Breast epithelium (tissue), 4 donors: ENCODE measurements at places on chromosomes 16 and 17. TPM values are rescaled to one million over a fixed set of nuclear protein-coding genes. Genes with fewer than 3 reads are reported as not detected.

EVI2A gene
- 4.3 TPM for total RNA-seq

PIGS gene
- 53.3 TPM for total RNA-seq

TPSG1 gene
- total RNA-seq, result not detected

HS3ST3A1 gene
- total RNA-seq, result 0.66 TPM

IGF2BP1 gene
- total RNA-seq, result not detected

TPSD1 gene
- total RNA-seq, result 1.6 TPM

GRCh38 chr17:49497148-49498028 is 2.3 kb downstream of the NGFR start:
- H3K4me3 ChIP-seq, result peak overlapping the region; percentile 66
- no peaks in the 10 kb centered on the region for H3K36me3 ChIP-seq
- H3K4me1 ChIP-seq, result peaks cover 7% of the 10 kb centered on the region

DNA sequence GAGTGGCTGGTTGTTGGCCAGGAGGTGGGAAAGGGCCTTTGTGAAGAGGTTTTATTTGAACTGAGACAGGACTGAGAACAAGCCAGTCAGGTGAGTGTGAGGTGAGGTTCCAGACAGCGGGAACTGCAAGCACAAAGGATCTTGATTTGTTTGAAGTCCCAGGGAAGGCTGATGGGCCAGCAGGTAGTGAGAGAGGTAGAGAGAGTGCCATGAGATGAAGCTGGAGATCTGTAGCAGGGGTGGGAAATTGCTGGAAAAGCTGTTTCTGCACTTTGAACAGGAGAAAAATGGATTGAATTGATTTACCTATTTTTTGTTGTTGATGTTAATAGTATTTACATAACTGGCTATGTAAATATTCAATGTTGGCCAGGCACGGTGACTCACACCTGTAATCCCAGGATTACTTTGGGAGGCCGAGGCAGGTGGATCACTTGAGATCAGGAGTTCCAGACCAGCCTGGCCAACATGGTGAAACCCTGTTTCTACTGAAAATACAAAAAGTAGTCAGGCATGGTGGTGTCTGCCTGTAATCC is 7.7 kb upstream of the DCTPP1 start:
- H3K36me3 ChIP-seq, result no peaks in the 10 kb centered on the region
- DNase-seq, result no peak
- H3K27me3 ChIP-seq, result no peaks in the 10 kb centered on the region
- H3K4me1 ChIP-seq, result no peaks in the 10 kb centered on the region
- no peak overlapping the region for H3K27ac ChIP-seq

GRCh38 chr16:2371421-2371820 is 30.9 kb upstream of the ABCA3 start:
- no peak for DNase-seq
- no peaks in the 10 kb centered on the region for H3K4me1 ChIP-seq
- H3K4me3 ChIP-seq, result no peak overlapping the region
- H3K36me3 ChIP-seq, result no peaks in the 10 kb centered on the region

GRCh38 chr17:38761612-38762011 is 9.1 kb downstream of the PSMB3 start:
- H3K27me3 ChIP-seq, result no peaks in the 10 kb centered on the region
- H3K27ac ChIP-seq, result no peak overlapping the region
- H3K4me1 ChIP-seq, result no peaks in the 10 kb centered on the region

- H3K4me3 ChIP-seq, result peak overlapping the region; percentile 83
- no peaks in the 10 kb centered on the region for H3K27me3 ChIP-seq
- no peak for DNase-seq
- H3K27ac ChIP-seq, result peak overlapping the region; percentile 86
- H3K4me1 ChIP-seq, result peaks cover 10% of the 10 kb centered on the region
Observed at GRCh38 chr17:45061606-45062205, 589 bp downstream of the NMT1 start.

GRCh38 chr16:5639531-5639930 is 541.9 kb upstream of the EEF2KMT start:
- H3K27me3 ChIP-seq, result no peaks in the 10 kb centered on the region
- no peak overlapping the region for H3K27ac ChIP-seq
- DNase-seq, result no peak
- H3K36me3 ChIP-seq, result no peaks in the 10 kb centered on the region

DNA sequence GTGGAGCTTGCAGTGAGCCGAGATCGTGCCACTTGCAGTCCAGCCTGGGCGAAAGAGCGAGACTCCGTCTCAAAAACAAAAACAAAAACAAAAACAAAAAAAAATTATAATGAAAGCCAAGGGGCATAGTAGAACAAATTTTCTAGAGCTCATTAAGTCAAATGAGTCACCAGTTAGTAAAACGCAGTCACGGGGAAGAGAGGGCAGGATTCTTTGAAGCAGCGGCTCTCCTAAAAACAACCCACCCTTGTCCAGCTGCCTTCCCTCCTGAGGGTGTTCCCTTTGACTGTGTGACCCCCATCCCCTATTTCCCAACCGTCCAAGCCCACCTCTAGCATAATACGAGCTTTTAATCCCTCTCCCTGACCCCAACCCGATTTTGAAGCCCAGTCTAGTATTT is 44.1 kb upstream of the STH start:
- DNase-seq, result no peak
- H3K4me1 ChIP-seq, result no peaks in the 10 kb centered on the region
- no peak overlapping the region for H3K27ac ChIP-seq
- no peaks in the 10 kb centered on the region for H3K27me3 ChIP-seq

DNA sequence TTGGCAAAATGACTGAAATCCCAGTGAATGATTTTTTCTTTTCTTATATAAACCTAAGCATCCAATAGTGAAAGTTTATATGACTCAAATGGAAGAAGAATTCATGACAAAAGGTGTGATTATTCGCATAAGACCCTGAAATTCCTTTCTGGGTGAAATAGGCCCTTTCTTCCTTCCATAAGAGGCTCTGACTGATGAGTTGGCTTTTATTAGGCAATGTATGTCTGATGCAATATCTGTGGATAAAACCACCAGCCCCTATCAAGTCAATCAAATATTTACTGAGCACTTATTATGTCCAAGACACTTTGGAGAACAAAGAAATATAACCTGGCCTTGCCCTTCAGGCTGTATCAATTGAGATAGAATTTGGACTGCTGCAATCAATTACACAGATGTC is 316.6 kb downstream of the CDH13 start:
- no peaks in the 10 kb centered on the region for H3K4me1 ChIP-seq
- H3K4me3 ChIP-seq, result no peak overlapping the region
- no peak for DNase-seq
- no peaks in the 10 kb centered on the region for H3K27me3 ChIP-seq

- no peak overlapping the region for H3K4me3 ChIP-seq
- H3K36me3 ChIP-seq, result no peaks in the 10 kb centered on the region
- no peak overlapping the region for H3K27ac ChIP-seq
- no peak for DNase-seq
- no peaks in the 10 kb centered on the region for H3K27me3 ChIP-seq
Observed at GRCh38 chr17:73362697-73363096, 50.9 kb upstream of the CDC42EP4 start.

GRCh38 chr17:81923302-81924260 is 4.0 kb downstream of the MAFG start:
- H3K36me3 ChIP-seq, result no peaks in the 10 kb centered on the region
- H3K27me3 ChIP-seq, result no peaks in the 10 kb centered on the region
- peak overlapping the region; percentile 25 for H3K4me3 ChIP-seq
- peak overlapping the region; percentile 23 for H3K27ac ChIP-seq
- DNase-seq, result no peak
- peaks cover 12% of the 10 kb centered on the region for H3K4me1 ChIP-seq

- H3K36me3 ChIP-seq, result no peaks in the 10 kb centered on the region
- H3K4me3 ChIP-seq, result no peak overlapping the region
- H3K27me3 ChIP-seq, result no peaks in the 10 kb centered on the region
- H3K27ac ChIP-seq, result no peak overlapping the region
- DNase-seq, result no peak
Observed at GRCh38 chr16:87321336-87322107, 4.3 kb upstream of the C16orf95 start.
